GM12892 (cell line): ENCODE measurements at places on chromosomes 16 and 17.

DNA sequence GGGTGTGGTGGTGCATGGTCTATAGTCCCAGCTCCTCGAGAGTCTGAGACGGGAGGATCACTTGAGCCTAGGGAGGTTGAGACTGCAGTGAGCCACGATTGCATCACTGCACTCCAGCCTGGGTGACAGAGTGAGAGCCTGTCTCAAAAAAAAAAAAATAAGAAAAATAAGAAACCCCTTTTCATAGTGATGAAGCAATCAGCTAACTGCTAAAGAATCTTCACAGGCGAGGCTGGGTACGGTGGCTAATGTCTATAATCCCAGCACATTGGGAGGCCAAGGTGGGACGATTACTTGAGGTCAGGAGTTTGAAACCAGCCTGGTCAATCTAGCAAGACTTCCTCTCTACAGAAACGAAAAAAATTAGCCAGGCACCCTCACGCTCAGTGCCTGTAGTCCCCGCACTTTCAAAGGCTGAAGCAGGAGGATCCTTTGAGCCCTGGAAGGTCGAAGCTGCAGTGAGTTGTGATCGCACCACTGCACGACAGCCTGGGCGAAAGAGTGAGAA, 760 bp downstream of the SLFN12L start:
- DNase-seq, result no peak

GRCh38 chr17:33080091-33080490, 88.4 kb downstream of the SPACA3 start:
- DNase-seq, result no peak

GRCh38 chr17:55289106-55289446, 24.3 kb downstream of the HLF start:
- DNase-seq, result no peak

GRCh38 chr16:29898804-29899515, 390 bp downstream of the SEZ6L2 start:
- DNase-seq, result no peak

GRCh38 chr16:31130336-31130891, 5.1 kb downstream of the PRSS8 start:
- DNase-seq, result no peak

DNA sequence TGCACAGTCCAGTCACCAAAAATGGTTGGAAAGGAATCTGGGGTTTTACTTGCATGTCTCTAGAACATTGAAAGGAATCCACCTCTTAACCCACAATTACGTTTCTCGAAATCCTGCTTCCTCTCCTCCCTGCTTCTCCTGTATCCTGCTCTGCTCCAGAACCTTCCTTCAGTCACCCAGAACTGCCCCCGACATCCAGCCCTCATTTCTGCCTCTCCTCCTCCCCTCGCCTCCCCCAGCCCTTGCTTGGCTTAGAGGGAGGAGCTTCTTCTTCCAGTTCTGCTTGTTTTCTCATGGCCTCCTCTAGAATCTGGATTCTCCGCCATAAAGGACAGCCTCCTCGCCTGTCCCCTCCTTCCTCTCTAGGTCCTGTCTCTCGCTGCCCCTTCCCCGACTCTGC, 48.3 kb downstream of the ZDHHC7 start:
- no peak for DNase-seq
